ENCODE measurements at places on chromosomes 16 and 17. TPM values are rescaled to one million over a fixed set of nuclear protein-coding genes. Genes with fewer than 3 reads are reported as not detected.

The PIPOX gene
- 0.69 TPM for total RNA-seq

The GAS2L2 gene
- total RNA-seq = not detected

The KRT12 gene
- not detected for total RNA-seq

The SEBOX gene
- total RNA-seq = not detected

- DNase-seq = no peak
Observed at GRCh38 chr17:66296289-66296725, 6.1 kb upstream of the PRKCA start.

- no peak for DNase-seq
Observed at GRCh38 chr17:50148226-50149090, 2.0 kb downstream of the PPP1R9B start.

- DNase-seq = no peak
Observed at GRCh38 chr17:80895366-80895765, 96.3 kb upstream of the CHMP6 start.

DNA sequence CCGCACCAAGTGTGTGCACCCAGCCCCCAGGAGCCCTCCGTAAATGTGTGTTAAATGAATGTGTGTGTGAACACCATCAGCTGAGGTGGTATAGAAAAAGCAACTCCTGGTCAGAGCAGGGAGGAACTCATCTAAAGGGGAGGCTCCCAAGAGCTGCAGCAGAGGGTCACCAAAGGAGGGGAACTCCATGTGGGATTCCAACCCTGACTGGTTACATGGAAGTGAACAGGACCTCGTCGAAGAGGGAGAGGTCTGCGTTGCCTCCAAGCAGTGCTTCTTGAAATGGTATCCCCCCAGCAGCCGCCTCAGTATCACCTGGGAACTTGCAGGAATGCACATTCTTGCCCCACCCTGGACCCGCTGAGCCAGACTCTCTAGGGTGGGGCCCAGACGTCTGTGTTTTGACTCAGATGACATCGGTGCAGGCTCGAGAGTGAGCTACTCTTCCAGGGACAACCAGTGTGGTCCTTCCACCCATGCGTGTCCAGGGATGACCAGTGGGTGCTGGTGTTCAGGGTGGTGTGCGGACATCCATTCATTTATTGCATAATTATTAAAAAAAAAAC lies 30.8 kb downstream of the ADCY9 start:
- no peak for DNase-seq

GRCh38 chr17:66939461-66940114 lies 24.9 kb upstream of the CACNG4 start:
- no peak for DNase-seq

DNA sequence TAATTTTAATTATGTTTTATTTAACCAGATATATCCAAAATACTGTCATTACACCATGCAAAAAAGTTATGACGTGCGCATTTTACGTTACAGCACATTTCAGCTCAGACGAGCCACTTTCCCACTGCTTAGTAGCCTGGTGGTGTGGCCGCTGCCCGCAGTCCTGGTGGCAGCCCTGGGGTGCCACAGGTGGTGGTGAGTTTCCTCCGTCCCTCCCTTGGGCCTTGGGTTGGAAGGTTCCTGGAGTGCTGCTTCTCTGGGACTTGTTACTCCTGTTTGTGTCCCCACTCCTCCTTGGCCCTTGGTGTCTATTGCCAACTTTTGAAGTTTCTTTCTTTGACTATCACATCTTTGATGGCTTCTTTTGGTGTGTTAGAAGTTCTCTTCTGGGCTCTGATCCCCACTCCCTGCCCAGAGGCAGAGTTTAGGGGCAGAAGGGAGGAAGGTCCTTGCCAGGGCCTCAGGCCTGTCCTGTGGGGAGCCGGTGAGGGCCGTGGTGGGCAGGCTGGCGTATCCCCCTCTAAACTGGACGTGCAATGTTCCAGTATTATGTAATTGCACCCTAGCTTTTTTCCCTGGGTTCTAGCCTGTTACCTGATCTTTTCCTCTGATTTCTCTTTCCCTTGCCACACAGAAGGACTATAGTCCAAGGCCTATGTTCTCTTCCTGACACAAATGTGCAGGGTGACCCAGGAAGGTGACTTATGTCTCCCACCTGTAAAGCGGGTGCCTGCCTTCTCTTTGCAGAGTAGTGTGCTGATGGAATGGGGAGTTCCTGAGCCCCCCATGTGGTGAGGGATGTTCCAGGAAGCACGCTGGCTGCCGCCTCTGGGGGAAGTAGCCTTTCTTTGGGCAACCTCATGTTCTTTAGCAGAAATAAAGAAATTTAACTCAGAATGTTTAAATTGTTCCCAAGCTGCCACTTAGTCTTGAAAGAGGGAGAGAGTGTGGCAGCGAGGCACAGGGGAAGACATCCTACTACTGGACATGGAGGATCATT lies 8.4 kb downstream of the MPRIP start:
- DNase-seq = no peak

Measured in HFFc6 (cell line).